Fibroblast of lung (primary cell): ENCODE measurements at places on chromosomes 3 and 15. TPM values are rescaled to one million over a fixed set of nuclear protein-coding genes. Genes with fewer than 3 reads are reported as not detected.

Gene H1-8
- not detected in 2 replicates for total RNA-seq

Gene TBC1D2B
- total RNA-seq: 73.3 and 75.5 TPM in 2 replicates

Gene ABCC5
- total RNA-seq: 17.5 and 18.8 TPM in 2 replicates

Gene COPS2
- total RNA-seq: 92.2 and 103 TPM in 2 replicates

Gene OR4F15
- 0.17 TPM in 1 of 2 replicates, not detected in the other for total RNA-seq

Gene MOBP
- total RNA-seq: not detected in 2 replicates
